ENCODE measurements at places on chromosomes 2 and 18.
A peak's percentile ranks its signal among the peaks of the same experiment; 100 is the strongest.

GRCh38 chr18:55421308-55421614 lies 166.7 kb downstream of the TCF4 start:
- DNase-seq: no peak

DNA sequence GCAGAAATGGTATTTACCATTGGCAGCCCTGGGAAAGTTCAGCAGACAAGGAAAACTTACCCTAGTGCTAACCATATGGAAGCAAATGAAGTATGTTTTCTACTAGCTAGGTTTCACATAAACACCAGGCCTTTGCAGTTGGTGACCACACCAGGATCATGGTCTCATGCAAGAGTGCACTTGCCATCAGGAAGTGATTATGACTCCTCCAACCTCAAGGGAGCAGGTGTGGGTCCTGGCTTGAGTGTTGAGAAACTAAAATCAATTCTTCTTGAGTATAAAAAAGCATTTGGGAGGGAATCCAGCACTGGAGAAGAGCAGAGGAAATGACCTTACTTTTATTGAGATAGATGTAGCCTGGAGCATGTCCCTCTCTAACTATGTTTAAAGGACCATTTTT lies 56.8 kb upstream of the SPAG16 start:
- DNase-seq: no peak

- DNase-seq: no peak
Observed at GRCh38 chr2:960061-960736, 9.6 kb downstream of the SNTG2 start.

DNA sequence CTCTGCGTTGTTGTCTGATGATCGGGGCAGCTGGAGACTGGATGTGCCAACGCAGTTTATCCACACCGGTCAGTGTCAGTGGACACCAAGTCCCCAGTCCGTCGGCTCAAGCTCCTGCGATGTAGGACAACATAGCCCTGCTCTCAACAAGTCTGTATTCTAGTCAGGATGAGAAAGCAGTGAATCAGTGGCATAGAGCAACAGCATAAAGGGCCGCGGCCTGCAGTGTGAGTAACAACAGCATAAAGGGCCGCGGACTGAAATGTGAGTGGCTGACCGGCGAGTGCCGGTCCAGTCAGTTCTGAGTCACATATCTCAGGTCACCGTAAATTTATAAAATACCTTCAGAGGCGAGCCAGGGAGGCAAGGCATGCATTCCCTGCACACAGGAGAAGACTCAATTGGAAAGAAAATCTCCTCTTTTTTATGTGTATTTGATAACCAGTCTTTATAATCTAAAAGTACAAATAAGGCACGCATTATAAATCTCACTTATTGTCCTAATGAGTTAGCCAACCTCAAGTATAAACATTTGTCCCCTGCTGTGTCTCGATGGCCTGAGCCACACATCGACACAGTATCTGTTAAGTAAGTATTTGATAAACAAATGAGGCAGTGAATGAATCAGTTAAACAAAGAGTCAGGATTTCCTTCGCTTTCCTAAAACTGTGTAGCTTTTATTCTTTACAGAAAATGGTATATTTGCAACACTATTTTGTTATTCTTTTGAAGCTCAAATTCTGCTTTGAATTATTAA lies 33.8 kb upstream of the NFATC1 start:
- DNase-seq: no peak

GRCh38 chr18:49141491-49141890 lies 190.7 kb upstream of the SMAD7 start:
- DNase-seq: no peak

- DNase-seq: no peak
Observed at GRCh38 chr18:5534845-5535244, 9.0 kb downstream of the EPB41L3 start.

GRCh38 chr2:35830833-35831232 lies 524.7 kb upstream of the CRIM1 start:
- no peak for DNase-seq

DNA sequence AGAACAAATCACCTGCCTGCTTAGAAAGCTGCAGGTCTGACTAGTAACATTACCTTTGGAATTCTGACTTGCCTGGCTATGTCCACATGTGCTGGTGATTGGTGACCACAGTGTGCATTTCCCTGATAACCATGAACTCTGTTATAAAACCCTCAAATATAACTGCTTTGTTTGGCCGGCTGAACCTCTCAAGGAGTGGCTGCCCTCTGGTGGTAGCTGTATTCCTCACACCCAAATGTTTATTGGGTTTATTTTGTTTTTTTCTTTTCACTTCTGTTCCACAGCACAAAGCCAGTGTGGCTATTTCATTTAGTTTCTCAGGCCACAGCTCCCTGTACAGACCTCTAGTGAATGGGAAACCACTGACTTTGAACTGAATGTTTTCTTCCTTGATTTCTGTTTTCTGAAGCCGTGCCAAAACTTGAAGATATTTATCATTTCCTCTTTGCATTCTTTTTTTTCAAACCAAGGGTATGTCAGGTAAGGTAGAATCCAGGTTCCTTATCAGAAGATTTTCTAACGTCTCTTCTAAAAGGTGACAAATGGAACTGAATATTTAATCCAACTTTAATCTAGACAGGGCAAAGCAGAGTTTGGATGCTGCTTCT lies 549.0 kb upstream of the VRK2 start:
- peak; percentile 2 for DNase-seq

DNA sequence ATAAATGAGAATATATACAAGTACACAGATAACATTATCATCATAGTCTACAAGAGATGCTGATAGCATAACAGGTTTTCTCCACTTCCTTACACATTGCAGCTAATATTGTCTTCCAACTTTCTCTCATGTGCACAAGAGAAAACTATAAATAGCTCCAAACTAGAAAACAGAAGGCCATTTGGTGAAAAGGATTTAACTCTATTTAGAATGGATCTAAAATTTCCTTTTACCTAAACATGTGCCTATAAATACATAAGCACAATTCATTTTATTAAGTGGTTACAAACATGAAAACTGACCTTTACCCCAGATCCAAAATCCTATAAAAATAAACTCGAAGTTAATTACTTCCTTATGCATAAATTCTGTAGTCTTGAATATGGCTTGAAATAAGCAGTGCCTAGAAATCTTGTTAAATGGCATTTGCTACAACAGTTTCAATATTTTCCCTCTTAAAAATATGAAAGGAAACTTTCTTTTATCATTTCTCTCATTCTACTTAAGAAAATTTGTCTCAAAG lies 41.6 kb downstream of the SLC25A12 start:
- no peak for DNase-seq

DNA sequence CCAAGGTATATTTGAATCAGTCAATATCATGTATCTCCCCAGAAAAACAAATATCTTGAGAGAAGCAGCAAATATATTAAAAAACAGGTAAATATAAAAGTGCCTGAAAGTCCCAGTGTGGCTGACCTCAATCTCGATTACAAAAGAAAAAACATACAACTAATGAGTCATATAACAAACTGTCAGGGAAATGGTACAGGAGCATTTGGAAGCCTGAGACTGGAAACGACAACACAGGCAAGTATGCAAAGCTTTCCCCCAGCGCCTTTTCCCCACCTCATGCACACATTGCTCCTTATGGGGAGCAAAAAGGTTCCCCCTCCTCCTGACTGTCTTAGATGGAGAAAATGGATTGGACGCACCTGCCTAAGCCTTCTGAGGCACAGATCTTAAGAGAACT lies 230.7 kb downstream of the TMX3 start:
- DNase-seq: no peak

- no peak for DNase-seq
Observed at GRCh38 chr18:37762076-37762621, 196.6 kb upstream of the CELF4 start.

GRCh38 chr2:188604579-188604978 lies 312.9 kb downstream of the GULP1 start:
- DNase-seq: no peak

DNA sequence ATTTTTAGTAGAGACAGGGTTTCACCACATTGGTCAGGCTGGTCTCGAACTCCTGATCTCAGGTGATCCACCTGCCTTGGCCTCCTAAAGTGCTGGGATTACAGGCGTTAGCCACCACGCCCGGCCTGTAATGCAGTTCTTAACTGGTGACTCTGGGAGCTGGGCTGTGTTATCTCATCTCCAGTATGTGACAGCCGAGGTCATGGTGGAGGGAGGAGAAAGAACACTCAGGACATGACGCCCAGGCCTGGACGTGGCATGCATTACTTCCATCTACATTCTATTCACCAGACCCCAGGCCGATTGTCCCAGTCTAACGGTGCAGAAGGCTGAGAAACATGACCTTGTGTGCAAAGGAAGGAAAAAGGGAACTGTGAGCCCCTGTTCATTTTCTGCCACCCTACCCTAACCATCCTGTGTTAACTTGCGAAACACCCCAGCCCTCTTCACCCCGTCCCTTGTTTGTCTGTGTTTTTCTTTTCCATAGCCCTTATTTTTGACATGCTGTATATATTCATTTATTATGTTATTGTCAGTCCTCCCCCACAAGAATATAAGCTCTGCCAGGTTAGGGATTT lies 88.1 kb upstream of the ASAP2 start:
- DNase-seq: no peak

- no peak for DNase-seq
Observed at GRCh38 chr2:237972211-237972610, 5.4 kb downstream of the UBE2F start.

DNA sequence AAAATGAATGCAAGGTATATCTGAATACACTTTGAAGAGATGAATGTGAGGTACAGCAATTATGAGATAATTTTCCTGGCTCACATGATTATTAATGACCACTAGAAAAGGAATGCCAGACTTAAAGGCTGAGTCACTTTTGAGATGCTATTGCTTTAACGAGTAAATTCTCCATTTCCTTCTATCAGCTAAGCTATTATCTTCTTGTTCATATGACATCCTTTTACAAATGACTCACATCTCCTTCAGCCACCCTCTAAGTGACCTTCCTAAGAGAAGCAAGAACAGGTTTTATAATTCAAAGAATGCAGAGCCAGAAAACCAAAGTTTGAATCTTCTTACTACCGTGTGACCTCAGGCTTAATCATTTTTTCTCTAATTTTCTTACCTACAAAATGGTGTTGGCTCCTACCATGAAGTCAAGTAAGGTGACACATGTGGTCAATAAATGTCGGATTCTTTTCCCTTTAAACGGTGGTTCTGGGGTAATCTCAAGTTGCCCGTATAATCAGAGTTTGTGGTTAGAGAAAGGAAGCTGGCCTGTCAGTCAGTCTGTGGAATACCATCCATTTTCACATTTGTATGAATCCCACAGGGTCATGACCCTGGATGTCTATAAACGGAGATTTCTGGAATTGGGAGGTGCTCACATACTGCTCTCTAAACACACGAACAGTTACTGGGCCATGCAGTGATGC lies 184.0 kb upstream of the PID1 start:
- DNase-seq: no peak

GRCh38 chr2:197498937-197499593 lies 575 bp downstream of the HSPD1 start:
- DNase-seq: peak; percentile 38

- no peak for DNase-seq
Observed at GRCh38 chr2:183260527-183260926, 136.3 kb downstream of the NUP35 start.

- no peak for DNase-seq
Observed at GRCh38 chr2:47650001-47650535, 132.9 kb upstream of the MSH6 start.

DNA sequence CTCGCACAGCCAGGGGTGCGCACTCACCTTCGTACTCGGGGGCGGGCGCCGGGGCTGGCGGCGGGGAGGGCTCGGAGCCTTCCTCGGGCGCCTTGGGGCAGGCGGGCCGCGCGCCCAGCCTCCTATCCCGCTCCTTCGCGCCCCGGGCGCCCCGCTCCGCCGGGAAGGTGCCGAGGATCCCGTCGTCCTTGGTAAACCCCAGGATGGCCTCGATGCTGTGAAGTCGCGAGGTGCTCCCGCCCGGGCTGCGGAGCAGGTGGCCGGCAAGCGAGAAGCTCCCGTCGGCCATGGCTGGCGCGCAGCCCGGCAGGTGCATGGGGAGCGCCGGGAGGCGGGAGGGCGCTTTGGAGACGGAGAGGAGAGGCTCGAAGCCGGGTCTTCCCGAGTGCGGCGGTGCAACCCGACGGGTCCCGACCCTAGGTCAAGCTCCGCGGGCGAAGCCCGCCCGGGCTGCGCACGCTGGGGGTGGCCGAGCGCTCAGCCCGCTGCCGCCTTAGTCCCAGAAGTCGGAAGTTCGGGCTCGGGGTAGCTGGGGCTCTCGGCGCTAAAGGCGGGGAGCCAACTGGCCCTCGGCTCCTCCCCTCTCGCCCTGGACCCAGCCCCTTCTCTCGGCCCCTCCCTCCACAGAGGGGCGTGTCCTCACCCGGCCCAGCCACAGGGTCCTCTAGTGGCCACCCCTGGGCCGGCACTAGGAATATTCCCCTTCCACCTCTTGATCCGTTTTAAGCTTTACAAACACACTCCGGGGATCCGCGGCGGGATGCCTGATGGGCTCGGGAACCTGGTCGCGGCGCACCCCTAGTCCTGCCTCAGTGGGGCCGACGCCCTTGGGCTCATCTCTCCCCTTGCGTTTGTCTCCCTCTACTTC lies at the start of gene RAX:
RAX (minus strand) TSS at position 564 of the 868 bp plus-strand sequence; CDS start at position 316, 248 bp downstream.
- DNase-seq: no peak

DNA sequence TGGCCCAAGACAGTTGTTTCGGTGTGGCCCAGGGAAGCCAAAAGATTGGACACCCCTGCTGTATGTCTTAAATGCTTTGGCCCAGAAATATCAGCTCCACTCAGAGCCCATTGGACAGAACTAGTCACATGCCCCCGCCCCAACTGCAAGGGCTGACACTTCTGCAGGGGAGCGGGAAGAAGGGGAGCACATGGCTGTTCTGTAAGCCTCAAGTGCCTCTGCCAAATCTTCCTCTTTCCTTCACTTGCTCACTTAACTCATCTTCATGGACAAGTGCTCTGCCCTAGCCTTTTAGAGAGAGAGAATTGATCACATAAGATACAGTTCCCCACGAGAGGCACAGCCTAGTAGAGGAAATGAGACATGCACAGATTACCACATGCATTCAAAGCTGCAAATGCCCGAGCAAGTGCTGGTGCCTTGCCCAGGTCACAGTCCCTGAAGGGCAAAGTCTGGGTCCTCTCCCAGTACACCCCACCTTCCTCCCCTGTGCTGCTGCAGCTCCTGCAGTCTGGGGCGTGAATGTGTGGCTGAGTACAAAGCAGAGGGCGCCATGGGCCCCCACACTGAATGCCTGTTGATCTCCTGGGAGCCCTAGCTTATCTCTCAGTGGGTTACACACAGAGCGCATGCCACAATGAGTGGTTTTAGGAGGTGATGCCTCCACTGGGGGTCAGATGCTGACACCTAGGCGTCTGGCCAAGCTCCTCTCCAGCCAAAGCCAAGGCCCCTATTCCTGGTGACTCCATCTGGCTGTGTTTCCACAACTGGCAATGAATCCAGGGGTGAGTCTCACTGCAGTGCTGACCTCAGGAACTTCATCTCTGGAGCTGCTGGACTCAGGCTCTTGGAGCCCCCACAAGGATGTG lies 135.3 kb downstream of the CTIF start:
- no peak for DNase-seq

DNA sequence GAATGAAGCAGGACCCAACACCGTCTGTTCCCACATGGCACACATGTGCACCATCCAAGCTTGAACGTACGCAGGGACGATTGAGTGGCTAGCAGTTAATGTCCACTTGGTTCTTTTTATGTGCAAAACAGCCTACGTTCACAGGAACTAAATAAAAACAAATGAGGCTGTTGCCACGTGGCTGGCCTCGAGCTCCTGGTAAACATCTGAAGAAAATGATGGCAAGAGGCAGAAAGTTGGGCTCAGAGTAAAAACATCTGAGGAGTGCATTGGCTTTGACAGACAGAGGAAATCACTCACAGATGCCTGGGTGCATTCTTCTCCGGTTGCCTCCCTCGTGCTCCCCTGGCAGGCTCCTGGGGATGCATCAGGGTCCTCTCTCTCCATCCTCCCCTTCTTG lies 177.9 kb downstream of the NRP2 start:
- no peak for DNase-seq

All from GM19239 (cell line).